Cerebellum (tissue), 4 donors: ENCODE measurements at places on chromosomes 1 and 21. TPM values are rescaled to one million over a fixed set of nuclear protein-coding genes. Genes with fewer than 3 reads are reported as not detected.

DNA sequence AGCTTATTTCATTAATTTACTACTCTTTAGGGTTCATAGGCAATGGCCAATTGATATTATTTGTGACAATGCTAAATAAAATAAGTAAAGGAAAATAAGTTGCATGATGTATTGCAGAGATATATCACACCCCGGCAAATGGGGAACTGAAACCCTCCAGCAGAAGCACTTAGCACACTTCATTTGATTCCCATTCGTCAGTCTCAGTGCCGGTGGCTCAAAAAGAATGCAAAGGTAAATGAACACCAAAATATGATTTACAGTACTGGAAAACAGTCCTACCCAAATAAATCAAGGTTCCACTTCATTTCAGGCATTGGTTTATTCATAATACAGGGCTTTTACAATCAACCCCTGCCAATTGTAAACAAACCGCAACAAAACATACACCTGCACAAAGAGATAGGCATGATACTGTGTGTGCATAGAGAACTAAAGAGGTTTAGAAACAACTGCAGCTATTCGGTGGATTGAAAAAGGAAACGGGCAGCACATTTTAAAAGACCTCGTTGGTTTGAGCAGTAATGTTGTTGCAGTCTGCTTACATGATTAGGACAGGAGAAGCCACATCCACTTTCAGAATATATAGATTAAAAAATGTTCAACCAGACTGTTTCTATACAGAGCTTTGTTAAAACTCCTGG, 1019.2 kb downstream of the TTLL7 start:
- no peak for DNase-seq

GRCh38 chr1:43207229-43207853, 35.2 kb downstream of the CFAP57 start:
- no peak for DNase-seq

DNA sequence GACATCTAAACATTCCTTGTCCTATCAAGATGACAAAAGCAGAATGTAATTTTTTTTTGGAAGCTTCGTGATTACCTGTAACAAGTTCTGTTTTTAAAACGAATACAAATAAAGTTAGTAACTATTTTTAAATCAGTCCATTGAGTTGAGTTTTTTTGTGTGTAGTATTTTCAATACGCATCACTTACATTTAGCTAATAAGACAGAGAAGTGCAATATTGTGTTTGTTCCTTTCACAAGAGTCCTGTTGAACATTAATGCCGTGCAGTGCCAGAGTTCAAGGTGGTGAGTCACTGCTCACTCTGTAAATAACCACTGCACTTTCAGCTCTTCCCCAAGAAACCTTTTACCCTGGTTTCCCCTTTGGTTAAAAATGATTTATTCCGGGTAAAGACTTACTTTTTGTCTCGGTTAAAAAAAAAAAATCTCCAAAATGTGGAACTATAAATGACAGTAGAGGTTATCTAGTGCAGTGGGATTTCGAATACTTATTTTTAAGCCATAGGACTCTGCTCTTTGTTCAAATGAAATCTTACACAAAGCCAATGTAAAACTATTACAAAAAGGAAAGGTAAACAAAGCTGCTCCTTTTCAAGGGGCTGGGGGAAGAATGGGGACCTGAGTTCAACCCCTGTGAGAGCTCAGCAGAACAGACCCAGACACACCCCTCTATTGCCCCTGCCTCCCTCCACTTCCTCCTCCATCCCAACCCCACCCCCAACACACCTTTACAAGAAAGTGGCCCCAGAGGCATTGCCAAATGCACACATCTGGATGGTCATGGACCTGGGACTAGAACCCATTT, 14.8 kb upstream of the NCMAP start:
- no peak for DNase-seq

GRCh38 chr21:37994211-37994610, 78.0 kb upstream of the KCNJ6 start:
- DNase-seq: no peak

S100A3 gene
- not detected for total RNA-seq

GPR153 gene
- 9.9 TPM for total RNA-seq

PLA2G2C gene
- not detected for total RNA-seq

KCNE2 gene
- 0.45 TPM for total RNA-seq

- DNase-seq: no peak
These were observed 12.1 kb downstream of the PLXNA2 start for GRCh38 chr1:208231881-208232661.

- no peak for DNase-seq
These were observed 219.3 kb downstream of the C1orf94 start for GRCh38 chr1:34396042-34396441.
